ENCODE measurements at places on chromosomes 4 and X.

DNA sequence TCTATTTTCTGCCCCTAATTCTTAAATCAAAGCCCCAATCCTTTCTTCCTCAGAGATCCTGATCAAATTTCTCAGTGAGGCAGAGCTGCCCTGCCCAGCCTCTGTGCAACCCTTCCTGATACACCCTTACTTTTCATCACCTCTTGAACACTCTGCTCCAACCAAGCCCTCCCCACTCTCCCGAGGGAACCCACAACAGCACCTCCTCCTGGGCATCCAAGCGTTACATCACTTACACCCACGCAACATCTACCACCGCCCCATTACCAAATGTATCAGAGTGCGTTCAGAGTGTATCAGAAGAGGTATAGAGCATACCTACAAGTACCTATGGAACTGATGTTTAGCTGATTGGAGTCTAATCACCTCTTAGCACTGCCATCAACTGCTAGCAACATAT, 186.5 kb downstream of the RAP1GDS1 start:
- DNase-seq = no peak

DNA sequence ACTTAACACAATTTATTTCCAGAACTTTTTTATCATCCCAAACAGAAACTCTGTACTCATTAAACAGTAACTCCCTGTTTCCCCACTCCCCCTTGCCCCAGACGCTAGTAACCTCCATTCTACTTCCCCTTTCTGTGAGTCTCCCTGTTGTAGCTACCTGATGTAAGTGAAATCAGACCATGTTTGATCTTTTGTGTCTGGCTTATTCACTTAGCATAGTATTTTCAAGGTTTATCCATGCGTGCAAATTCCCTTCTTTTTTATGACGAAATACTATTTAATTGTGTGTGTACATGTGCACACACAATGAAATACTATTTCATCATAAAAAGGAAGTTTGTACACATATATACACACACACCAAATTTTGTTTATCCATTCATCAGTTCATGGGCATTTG, 5.2 kb downstream of the PKD2 start:
- no peak for DNase-seq

DNA sequence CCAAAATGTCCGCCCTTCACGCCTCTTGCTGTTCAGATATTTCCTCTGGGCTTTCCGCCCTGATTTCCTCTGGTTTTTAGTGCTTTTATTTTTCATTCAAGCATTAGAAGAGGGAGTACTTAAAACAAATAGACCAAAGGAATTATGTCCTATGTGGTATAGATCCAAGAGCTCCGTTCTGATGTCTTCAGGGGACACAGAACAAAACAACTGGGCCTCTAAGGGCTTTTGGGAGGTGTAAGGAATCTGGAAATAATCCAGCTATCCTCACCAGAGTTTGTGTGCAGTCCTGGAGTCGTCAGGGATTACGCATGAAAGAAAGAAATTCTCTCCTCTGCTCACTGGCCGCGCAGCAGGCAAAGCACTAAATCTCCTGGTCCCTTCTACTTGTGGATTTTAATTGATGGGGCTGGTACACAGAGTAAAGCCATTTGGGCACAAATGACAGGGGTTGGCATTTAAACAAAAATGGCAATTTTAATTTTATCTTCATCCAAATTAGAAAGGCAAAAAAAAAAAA, 999.2 kb downstream of the ADGRL3 start:
- no peak for DNase-seq

DNA sequence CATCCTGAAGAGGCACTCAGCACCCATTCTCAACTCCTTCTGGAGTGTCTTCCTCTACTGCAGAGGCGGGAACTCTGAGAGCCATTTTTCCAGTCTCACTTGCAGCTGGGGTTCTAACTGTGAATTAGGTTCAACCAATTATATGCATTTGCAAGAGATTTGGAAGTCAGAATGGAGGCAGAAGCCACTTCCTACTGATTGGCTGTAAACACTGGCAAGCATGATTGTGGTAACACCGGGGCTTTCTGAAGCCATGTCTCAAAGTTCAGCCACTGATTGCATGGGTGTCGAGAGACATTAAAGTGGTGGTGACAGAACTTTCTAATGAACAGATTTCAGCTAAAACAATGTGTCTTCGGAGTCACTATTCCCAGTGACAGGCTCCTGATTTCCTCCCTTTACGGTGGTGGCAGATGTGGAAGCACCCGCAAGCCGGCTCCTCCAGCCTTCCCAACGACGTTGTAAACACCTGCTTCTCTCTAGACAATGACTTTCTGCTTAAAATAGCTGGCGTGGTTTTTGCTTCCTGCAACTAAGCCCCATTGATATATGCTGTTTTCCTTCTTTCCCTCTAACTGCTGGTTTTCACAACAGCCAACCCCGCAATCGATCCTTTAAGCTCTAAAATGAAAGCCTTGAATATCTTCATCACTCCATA, 92.0 kb downstream of the IRF2 start:
- no peak for DNase-seq

GRCh38 chrX:3428792-3429191, 82.3 kb upstream of the MXRA5 start:
- DNase-seq = no peak

DNA sequence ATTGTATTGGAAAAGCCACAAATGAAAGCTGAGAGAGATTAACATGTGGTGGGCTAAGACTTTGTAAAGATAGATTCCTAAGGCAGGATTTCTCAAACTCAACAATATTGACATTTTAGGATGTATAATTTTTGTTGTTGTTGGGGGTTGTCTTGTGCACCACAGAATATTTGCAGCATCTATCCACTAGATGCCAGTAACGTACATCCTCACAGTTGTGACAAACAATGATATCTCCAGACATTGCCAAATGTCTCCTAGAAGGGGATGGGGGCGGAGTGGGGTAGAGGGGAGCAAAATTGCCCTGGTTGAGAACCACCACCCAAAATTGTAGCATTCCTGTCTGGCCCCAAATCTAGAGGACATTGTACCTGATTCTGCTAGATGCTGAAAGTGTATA, 14.7 kb upstream of the CBR4 start:
- no peak for DNase-seq

GRCh38 chrX:134997646-134998045, 6.9 kb downstream of the SMIM10 start:
- DNase-seq = no peak

- no peak for DNase-seq
Observed at GRCh38 chrX:41824551-41824950, 98.8 kb downstream of the CASK start.

- DNase-seq = no peak
Observed at GRCh38 chrX:9091258-9091657, 57.3 kb upstream of the FAM9B start.

GRCh38 chr4:119020158-119020557, 115.5 kb upstream of the MYOZ2 start:
- no peak for DNase-seq

DNA sequence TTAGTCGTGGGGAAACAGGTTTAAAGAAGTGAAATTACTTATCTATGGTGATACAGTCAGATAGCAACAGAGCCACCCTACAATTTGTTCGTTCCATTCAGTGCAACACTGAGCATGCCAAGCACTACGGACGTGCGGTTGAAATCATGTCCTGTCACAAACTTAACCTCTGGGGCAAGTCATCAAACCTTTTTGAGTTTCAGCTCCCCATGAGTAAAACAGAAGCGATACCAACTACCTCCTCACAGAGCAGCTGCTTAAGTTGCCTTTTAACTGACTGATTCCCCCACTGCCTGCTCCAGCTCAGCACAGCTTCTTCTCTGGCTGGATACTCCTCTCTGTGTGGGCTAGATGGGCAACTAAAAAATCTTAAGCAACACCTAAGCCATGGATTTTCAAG, 36.0 kb downstream of the LHFPL1 start:
- no peak for DNase-seq

GRCh38 chr4:157804986-157805385, 367.8 kb downstream of the GASK1B start:
- no peak for DNase-seq

- DNase-seq = no peak
Observed at GRCh38 chrX:66602381-66602938, 36.4 kb downstream of the EDA2R start.

All from activated T-cell treated with anti-CD3 and anti-CD28 coated beads for 4 hours (primary cell).